ENCODE measurements at places on chromosomes 7 and 10.

- peak; percentile 3 for DNase-seq
These were observed 386.0 kb downstream of the KIF20B start for GRCh38 chr10:90087197-90088023.

GRCh38 chr7:151020231-151020630, 4.1 kb downstream of the ATG9B start:
- no peak for DNase-seq

- DNase-seq, result no peak
These were observed 87.6 kb downstream of the VSTM2A start for GRCh38 chr7:54629771-54630170.

DNA sequence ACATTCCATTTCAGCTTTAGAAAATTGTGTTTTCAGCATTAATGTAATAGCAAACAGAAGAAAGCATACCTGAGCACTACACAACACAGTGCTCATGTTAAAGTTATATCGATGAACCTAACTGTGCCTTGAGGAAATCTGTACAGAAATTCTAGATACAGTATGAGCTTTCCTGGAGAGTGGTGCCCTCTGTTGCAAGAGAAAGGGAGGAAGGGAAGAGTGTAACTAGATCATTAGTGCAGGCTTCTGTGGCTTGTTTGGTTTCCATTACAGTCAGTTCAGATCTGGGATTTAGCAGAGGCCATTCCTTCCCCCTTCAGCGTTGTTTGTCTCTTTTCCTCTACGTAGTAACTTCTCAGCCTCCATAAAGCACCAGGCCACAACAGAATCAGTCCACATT, 139.7 kb downstream of the HTR7 start:
- no peak for DNase-seq

DNA sequence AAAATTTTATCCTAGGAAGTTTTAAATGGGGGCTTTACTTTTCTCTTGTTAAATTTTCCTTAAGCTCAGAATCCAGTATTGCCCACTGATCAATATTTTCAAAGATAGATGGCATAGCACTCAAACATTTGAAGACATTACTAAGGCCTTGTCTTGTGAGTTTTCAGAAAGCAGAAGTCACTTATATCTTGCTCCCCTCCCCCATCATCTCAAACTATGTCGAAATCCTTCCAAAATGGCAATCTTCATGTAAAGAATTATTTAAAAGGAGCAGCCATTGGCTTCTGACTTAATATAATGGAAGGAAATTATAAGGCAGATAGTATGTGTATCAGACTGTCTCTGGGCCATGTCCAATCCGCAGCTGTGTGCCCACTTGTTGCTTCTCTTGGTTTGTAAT, 553.5 kb upstream of the C7orf33 start:
- DNase-seq, result no peak

DNA sequence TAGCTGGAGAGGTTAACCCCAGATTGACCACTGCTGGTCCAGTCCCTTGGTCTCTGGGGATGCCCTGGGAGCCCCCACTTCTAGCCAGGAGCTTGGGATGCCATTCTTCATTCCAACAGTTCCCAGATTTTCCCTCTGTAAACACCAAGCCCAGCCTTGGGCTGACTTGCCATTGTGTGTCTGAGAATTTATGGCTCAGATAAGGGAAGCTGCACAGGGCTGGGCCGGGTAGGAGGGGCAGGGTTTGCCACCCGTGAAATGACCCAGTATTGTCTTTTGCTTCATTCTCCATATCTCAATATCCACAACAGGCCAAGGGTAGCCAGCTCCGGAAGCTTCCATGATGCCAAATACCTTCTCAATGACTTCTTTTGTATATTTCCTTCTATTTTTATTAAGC, 32.1 kb downstream of the AFAP1L2 start:
- DNase-seq, result no peak

- DNase-seq, result no peak
These were observed 146.5 kb downstream of the SFMBT2 start for GRCh38 chr10:7264313-7264756.

DNA sequence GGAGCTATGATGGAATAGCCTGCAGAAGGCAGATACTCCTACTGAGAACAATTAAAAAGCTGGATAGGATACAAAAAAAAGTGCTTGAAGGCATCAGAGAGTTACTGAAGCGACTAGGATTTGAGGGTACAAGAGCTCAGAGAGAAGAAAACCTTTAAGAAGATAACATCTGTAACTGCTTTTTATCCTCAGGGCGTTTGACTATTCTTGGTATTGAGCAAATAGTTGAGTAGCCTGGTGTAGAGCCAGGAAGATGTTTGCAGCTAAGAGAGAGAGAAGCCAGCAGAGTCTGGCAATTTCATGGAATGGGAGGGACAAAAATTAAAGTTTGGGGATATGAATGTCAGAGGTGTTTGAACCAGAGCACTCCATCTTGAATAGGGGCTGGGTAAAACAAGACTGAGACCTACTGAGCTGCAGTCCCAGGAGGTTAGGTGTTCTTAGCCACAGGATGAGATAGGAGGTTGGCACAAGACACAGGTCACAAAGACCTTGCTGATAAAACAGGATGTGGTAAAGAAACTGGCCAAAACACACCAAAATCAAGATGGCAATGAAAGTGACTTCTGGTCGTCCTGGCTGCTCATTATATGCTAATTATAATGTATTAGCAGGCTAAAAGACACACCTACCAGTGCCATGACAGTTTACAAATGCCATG, 428.8 kb downstream of the SH2D4B start:
- DNase-seq, result no peak

DNA sequence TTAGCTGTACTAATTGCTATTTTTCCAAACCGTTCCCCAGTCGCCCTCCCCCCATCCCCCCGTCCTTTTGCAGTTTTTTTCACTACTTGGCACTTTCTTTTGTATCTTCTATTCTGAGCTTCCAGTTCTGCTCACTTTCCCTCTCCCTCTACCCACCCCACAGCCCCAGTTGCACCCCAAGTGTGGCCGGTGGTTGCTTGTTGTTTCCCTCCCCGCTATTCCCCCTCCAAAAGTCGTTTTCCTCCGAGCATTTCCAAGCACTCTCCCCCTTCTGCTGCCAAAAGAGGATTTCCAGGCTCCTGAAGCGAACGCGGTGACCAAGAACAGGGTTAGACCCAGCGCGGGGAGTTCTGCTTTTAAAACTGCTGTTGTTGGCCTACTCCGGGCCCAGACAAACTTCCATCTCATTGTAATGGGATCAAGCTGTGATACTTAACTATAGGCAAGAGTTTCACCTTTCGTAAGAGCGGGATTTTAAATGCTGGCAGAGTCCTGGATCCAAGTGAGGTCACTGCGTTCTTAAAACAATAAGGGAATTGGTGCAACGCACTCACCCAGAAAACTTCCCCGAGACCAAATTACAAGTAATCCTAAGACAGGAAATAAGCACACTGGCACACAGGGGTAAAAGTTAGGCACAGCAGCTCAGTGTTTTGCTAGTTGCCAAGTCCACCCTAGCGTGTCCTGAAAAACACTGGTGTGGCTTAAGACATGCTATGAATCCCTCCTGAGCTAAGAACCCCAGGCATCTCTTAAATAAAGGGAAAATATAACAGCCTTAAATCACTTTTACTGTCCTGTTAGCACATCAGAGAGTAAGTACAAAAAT, 1.5 kb upstream of the RGS10 start:
- no peak for DNase-seq

GRCh38 chr7:128456255-128456725, 612 bp downstream of the HILPDA start:
- DNase-seq, result no peak

GRCh38 chr10:68598978-68599770, 39.0 kb downstream of the TET1 start:
- no peak for DNase-seq

GRCh38 chr7:1666317-1666822, 3.7 kb upstream of the ELFN1 start:
- DNase-seq, result no peak

All from activated naive CD4-positive, alpha-beta T cell treated with Interleukin-2 at 50 U/mL for 16 hours (primary cell).